Stimulated activated CD4-positive, alpha-beta T cell treated with anti-CD3 and anti-CD28 coated beads, Interleukin-4, amount 100 ng/mL, for 4 hours (primary cell): ENCODE measurements at places on chromosomes 2 and 18.
A peak's percentile ranks its signal among the peaks of the same experiment; 100 is the strongest.

DNA sequence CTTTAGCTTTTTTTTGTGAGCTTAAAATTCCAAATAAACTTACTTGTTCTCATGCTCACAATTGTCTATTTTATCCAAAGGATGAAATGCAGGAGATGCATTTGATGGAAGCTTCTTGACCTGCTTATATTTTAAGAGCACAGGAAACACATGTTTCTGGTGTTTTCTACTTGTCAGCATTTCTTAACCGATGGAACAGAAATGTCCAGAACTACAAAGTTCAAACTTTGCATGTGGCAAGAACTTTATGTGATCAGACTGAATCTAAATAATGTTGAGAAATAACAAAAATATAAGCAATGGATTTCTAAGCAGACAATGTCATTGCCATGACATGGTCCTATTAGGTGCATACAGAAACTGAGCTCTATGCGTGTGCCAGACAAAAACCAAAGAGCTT, 9.9 kb upstream of the CTLA4 start:
- no peak for DNase-seq

DNA sequence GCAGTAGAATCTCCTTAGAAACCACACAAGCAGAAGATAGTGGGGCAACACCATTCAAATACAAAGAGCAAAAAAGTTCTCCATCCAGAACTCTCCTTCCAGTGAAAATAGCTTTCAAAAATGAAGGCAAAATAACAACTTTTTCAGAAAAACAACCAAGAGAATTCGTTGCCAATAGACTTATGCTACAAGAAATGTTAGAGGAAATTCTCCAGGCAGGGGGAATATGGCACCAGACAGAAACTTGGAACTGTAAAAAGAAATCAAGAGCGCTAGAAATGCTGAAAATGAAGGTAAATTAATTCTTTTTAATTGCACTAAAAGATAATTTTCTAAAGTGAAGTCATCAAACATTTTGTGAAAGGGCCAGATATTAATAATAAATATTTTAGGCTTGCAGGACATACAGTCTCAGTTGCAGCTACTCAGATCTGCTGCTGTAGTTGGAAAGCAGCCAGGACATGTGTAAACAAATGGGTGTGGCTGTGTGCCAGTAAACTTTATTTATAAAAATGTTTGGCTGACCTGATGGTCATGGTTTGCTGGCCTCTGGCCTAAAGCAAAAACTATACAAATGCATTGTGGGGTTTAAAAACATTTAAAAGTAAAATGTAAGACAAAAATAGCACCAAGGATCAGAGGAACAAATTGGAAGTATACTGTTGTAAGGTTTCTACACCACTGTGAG, 73.7 kb upstream of the TGFA start:
- no peak for DNase-seq

GRCh38 chr2:166892397-166892796, 4.1 kb downstream of the XIRP2 start:
- no peak for DNase-seq

GRCh38 chr2:117785740-117786139, 28.8 kb upstream of the DDX18 start:
- peak; percentile 7 for DNase-seq

DNA sequence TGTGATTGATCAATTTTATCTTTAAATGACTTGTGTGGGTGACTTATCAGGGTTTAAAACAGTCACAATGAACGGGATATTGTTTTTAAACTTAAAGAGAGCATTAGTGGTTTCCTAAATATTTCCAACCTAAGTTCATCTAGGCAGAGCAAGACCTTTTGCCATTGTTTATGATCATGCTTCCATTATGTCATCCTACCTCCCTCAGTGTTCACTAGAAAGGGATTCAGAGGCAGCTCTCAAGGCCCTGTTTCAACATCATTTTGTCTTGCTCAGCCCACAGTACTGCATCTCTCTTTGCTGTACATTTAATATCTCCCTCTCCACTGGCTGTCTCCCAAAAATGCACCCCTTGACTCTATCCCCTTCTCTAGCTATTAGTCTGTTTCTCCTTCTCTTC, 21.5 kb upstream of the PELI1 start:
- DNase-seq: no peak

- DNase-seq: no peak
Observed at GRCh38 chr2:219207884-219208740, 1.5 kb downstream of the ZFAND2B start.

DNA sequence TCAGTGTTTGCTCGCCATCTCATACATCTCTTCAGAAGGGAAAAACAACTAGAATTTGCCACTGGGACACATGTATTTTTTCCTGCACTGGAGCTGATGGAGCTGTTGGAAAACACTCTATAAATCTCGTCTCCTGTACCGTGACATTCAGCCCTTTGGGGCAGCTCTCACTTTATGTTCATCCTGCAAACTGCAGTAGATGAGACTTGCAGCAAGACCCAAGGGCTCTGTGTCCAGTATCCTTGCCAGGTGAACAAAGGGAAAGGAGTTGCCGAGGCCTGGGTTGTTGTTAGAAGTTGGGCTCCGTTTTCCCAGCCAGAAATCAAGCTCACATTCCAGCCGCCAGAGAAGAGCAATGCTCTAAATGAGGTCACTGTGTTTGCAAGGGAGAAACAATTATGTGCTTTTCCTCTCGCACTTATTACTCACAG, 285.1 kb downstream of the SLC4A3 start:
- DNase-seq: no peak

- DNase-seq: no peak
Observed at GRCh38 chr2:46615555-46615954, 136.2 kb downstream of the TMEM247 start.

DNA sequence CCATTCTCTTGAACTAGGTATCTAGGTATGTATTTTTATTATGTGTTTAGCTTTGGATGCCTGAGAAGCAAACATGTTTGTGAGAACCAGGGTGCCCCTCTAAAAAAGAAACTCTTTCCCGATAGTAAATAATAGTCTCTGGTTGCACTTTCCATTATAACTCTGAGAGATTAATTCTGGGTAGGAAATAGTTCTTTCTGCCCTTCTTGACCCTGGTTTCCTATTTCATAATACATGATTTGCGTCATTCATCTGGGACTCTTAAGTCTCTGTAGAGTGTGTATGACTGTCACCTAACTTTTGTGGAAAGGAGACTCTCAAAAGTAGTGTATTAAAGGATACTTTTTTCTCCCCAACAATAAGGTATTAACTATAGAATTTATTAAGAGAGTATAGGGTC, 31.5 kb downstream of the ACSL3 start:
- DNase-seq: no peak

- DNase-seq: no peak
Observed at GRCh38 chr2:199870581-199870980, 19.6 kb upstream of the FTCDNL1 start.
